ENCODE measurements at places on chromosomes 7 and 10. TPM values are rescaled to one million over a fixed set of nuclear protein-coding genes. Genes with fewer than 3 reads are reported as not detected.

The NEUROD6 gene
- not detected for total RNA-seq

The OR2A12 gene
- not detected for total RNA-seq

The MALRD1 gene
- 0.64 TPM for total RNA-seq

The SYCE1 gene
- total RNA-seq, result not detected

The PAPOLB gene
- total RNA-seq, result not detected

The C10orf62 gene
- not detected for total RNA-seq

The EPHA1 gene
- total RNA-seq, result 54.3 TPM

The GPR26 gene
- not detected for total RNA-seq

The CYP2E1 gene
- not detected for total RNA-seq

The INA gene
- total RNA-seq, result not detected

- DNase-seq, result no peak
Observed at GRCh38 chr7:135111379-135111778, 36.5 kb upstream of the TMEM140 start.

- no peak for DNase-seq
Observed at GRCh38 chr7:158810846-158811245, 18.5 kb downstream of the ESYT2 start.

GRCh38 chr10:69397972-69398371 is 18.7 kb downstream of the TACR2 start:
- DNase-seq, result no peak

DNA sequence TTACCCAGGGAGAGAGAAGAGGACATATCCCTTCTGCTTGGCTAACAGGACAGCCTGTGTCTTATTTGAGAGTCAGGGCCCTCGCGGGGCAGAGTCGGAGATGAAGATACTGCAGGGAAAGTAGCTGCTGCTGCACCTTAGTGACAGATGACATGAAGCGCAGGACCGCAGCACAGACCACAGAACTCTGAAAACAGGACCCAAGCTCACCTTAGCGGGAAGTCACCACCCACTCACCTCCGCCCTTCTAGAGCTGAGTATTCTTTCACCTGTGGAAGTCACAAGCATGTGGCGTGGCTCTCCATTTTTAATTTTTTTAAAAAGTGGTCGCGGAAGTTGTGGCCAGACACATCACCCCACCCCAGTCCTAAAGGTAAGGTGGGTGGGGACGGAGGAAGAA is 191.4 kb downstream of the FAM107B start:
- DNase-seq, result no peak

DNA sequence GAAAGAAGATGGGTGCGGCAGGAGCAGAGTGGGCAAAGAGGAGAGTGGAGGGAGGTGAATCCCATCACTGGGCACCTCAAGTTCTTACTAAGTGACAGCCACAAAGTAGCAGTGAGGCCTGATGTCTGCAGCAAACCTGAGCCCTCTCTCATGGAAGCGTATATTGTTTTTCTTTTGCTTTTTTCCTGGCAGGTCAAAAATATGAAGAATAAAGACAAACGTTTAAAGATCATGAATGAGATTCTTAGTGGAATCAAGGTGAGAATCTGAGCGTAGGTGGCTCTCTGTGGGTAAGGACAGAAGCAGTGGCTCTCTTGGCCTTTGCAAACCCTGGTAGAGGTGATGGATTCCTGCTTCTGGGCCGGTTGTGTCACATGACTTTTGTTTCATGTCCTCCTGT is 22.8 kb downstream of the ABCC2 start:
- no peak for DNase-seq

DNA sequence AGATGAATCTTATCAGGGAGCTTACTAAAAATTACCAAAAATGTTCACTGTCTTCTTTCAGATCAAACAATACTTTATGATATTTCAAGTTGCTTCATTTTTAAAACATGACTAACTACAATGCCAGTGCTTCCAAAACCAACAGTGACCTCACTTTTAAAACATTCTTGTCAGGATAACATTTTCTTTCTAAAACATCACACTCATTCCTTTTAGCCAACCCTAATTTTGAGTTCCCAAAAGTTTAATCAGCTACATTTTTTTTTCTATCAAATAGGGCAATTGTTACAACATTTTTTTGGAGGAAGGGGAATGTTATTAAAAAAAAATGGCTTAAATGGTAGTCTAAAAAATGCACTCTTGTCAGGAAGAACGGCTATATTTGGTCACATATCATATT is 37.3 kb downstream of the RTKN2 start:
- DNase-seq, result no peak

DNA sequence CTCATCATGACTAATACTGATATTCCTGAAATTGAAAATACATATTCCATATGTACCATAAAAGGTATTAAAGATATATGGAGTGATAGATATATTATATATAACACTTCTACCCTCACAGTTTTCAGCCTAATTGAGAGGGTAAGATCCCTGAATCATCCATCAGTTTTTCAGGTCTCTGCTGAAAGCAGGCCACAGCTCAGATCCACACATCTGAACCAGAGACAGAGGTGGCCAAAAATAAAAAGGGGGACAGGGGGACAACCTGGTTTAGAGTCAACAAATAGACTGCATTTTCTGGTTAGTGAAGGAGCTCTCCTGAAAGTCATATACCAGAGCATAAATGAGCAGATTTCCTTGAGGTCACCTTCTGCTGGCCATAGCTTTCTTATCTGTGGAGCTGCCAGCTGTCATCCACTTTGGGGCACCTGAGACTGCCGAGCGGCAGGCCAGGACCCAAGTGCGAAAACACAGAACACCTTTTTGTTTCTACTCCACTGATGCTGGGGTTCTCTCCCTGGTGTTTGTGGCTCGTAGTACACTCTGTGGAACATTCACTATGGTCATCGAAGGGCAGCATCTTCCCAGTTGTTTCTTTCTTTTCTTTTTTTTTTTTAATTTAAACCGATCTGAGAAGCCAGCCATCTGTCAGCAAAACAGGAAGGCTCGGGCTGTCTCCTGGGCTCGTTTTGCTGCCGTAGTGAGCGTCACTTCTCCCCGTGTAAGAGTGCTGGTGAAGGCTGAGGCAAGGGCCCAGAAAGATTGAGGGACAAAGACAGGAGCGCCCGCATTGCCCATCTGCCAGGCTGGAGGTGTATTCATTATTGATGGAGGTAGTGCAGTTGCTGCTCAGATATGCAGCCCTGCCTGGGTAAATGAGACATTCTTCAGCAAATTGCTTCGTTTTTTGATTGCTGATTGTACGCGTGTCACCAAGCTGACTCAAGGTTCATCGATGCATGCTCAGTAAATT is 13.5 kb downstream of the IKZF1 start:
- DNase-seq, result no peak

- DNase-seq, result peak; percentile 75
Observed at GRCh38 chr7:158572000-158572828, 15.4 kb downstream of the PTPRN2 start.

- DNase-seq, result no peak
Observed at GRCh38 chr10:86942441-86943315, 14.7 kb downstream of the MMRN2 start.

- DNase-seq, result no peak
Observed at GRCh38 chr7:81624650-81625631, 144.9 kb downstream of the HGF start.

GRCh38 chr7:100483722-100484672 is at the start of gene NYAP1:
Gene NYAP1 (plus strand): TSS chr7:100483927. CDS start chr7:100485312, 1,385 bp downstream.
- DNase-seq, result no peak

- DNase-seq, result no peak
Observed at GRCh38 chr10:104434601-104435000, 81.0 kb downstream of the CFAP58 start.

GRCh38 chr7:43944286-43944685 is 18.1 kb downstream of the UBE2D4 start:
- DNase-seq, result no peak

DNA sequence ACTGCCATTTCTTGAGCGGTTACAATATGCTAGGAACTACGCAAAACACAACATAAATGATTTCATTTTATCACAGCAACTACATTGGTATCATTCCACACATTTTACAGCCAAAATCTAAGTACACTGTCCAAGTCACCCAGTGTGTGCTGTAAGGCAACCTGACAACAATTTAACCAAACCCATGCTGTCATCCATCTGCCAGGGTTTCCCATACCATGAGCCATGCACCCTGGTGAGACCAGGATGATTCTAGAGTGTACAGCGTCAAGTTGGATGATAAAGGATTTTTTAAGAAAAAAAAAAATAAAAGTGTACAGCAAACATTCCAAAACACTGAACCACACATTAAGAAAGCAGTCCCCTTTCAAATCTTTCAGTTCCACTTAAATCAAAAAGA is 52.9 kb downstream of the PIK3AP1 start:
- no peak for DNase-seq

- DNase-seq, result no peak
Observed at GRCh38 chr7:102042016-102042656, 224.7 kb downstream of the CUX1 start.

GRCh38 chr10:111874576-111874975 is 309.0 kb downstream of the GPAM start:
- no peak for DNase-seq

GRCh38 chr10:113038183-113038582 is 88.1 kb downstream of the TCF7L2 start:
- no peak for DNase-seq

DNA sequence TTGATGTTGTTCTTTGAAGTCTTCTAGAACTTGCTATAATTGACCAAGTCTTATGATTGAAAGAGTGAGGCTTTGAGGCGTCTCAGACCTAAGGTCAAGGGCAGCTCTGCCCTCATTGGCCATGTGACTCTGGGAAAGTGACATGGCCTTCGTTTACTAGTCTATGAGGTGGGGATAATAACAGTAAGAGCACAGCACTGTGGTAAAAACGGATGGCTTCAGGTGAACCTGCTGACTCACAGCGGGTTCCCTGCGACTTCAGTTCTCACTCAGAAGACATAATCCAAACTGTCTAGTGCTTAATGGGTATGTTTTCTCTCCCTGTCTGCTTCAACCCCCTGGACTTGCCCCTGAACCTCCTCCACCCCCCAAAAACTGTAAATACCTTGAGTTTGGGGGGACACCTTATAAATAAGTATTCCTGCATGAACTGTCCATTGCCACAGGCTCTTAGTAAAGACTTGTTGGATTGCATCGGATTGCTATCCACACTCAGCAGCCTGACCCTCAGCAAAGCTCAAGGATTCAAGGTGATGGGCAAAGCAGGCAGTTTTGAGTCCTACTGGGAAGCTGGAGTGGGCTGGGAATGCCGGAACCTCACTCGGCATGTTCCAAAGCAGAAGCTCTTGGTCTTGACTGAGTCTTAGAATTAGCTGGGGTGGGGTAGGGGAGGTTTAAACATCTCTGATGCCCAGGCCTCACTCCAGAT is 304.6 kb downstream of the KLF6 start:
- DNase-seq, result no peak

- DNase-seq, result no peak
Observed at GRCh38 chr10:11194859-11195586, 177.4 kb downstream of the CELF2 start.

GRCh38 chr10:13877154-13877909 is 290.6 kb downstream of the PRPF18 start:
- no peak for DNase-seq

Data from HT-29 (cell line).